ENCODE measurements at places on chromosomes 5 and 9.

DNA sequence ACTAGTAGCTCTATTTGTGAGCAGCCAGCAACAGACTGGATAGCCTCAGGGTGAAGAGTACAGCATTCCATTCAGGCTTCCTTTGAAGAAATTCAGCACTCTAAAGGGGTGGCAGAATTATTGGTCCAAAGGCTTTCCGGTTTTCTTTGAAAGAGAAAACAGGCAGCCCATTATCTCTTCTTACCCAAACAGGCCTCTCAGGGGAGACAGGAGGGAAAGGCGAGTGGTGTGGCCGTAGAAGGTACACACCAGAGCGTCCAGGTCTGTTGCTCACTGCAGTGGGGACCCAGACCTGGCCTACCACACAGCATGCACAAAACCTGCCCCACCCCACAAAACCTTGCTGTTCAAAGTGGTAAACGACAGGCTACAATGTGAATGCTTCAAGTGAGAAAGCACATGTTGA is 83.3 kb downstream of the ZNF608 start:
- DNase-seq: no peak

- no peak for DNase-seq
These were observed 235.3 kb downstream of the CETN3 start for GRCh38 chr5:90174236-90174635.

DNA sequence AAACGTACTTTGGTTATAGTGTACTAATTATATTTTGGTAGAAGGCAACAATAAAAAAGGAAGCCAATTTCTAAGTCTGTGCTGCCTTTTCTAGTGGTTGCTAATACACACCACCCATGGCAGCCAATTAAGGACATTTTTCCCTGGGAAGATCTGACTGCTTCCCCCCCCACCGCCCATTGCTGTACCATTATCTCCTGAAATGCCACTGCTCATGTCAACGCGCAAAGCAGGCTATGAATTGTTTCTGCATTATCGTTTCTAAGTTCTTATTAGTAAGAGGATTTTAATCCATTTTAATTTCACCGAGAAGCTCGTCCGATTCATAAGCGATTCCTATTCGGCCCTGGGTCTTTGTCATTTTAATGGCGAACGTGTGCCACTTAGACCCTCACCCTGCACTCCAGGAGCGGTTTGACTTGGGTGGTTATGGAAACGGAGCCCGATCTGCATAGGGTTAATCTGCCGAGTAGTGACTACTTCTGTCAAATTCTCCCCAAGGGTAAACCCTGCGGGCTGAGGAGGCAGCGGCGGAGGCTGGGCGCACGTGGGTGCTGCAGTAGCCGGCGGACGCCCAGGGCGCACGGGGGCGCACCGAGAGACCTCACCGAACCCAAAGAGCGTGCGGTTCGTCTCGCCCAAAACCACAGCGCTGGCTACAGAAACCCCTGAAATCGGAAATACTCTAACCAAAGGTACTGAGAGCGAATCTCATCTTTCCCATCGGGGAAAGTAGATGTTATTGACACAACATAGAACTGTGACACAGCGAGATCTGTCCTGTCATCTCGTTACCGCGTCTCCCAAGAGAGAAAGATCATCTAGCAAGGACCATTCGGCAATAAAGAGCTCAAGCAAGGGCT is 55.8 kb upstream of the SHC3 start:
- no peak for DNase-seq

GRCh38 chr5:130112246-130112645 is 208.0 kb downstream of the CHSY3 start:
- DNase-seq: no peak

DNA sequence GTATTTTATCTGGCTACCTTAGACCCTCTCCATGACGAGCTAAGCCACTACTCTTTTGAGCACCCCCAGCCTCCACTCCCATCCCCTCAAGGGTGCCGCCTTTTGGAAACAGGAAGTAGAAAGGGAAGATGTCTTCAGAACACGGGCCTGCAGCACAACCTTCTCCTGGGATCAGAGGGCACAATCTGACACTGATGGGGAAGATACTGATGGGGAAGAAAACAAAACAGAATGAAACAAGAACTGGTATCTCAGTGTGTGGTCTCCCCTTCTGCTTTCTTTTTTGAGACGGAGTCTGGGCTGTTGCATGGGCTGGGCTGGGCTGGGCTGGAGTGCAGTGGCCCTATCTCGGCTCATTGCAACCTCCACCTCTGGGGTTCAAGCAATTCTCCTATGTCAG is 539.7 kb upstream of the DAP start:
- DNase-seq: no peak

GRCh38 chr5:518721-519120 is 5.5 kb downstream of the SLC9A3 start:
- DNase-seq: no peak

DNA sequence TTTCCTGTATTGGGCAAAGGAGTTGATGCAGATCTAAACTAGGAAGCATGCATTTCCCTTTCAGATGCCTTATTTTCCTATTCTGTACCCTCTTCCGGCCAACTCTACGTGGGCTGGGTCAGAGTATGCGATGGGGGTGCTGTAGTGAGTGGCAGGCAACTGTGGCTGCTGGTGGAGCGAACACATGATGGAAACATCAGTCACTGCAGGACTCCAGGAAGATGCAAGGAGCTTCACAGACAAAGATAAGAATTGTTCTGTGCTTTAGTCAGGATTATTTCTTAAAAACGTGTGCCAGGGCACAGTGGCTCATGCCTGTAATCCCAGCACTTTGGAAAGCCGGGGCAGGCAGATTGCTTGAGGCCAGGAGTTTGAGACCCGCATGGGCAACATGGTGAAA is 75.1 kb downstream of the PSAT1 start:
- no peak for DNase-seq

GRCh38 chr5:76604838-76605237 is 18.4 kb downstream of the F2RL2 start:
- DNase-seq: no peak

DNA sequence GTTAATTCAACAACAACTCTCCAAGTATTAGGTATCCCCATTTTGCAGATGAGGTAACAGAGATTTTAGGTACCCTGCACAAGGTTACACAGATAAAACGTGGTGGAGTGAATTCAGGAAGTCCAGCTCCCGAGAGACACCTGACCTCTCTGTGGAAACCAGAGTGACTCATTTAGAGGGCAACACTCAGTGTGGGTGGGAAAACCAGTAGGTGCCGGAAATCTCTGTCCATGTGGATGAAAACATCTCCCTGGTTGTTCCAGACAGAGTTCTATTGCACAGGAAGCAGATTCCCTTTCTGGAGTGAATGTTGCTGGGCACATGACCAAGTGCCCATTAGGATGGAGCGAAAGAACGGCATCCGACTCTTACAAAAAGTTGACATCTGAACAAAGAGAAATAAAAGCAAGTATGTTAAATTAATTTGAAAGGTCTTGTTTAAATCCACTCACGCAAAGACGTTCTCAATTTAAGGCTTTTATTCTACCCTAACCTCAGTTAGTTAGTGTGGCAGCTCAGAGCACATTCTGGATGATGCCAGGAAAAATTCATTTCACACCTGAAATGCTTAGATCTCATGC is 391.9 kb upstream of the WWC1 start:
- no peak for DNase-seq

GRCh38 chr5:2906302-2907090 is 155.0 kb upstream of the IRX2 start:
- DNase-seq: peak; percentile 30

DNA sequence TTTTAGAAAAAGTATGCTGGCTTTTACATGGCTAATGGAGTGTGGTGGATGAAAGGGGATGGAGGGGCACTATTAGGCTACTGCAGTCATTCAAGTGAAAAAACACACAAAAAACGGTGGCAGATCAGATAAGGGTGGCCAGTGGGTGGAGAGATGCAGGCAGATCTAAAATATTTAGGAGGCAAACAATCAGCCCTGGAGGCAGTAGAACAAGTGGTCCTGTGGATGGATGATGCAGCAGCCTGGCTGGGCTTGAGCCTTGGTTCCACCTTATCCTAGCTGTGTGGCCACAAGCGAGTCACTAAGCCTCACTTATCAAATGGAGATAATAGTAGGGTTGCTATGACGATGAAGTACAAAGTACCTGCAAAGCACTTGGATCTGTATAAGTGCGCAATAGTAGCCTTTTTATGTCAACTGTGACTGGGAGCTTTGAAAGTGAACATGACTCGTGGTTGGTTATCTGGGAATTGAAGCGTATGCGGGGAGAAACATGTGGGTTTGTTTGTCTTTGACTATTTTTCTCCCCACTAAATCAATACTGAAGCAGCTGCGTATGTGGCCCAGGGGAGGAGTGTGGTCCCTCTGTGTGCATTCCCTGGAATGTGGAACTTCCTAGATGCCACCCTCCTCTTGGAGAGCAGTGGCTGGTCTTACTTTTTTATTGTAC is 20.2 kb downstream of the NSG2 start:
- DNase-seq: no peak

GRCh38 chr5:31711935-31712592 is 73.1 kb downstream of the PDZD2 start:
- DNase-seq: no peak

- no peak for DNase-seq
These were observed 475.2 kb downstream of the CDK5RAP2 start for GRCh38 chr9:120104771-120105170.

GRCh38 chr5:78300464-78301045 is 6.1 kb upstream of the AP3B1 start:
- DNase-seq: no peak
